Hematopoietic multipotent progenitor cell (in vitro differentiated cells): ENCODE measurements at places on chromosomes 11 and 22.

GRCh38 chr11:93569496-93569895, 26.3 kb upstream of the SMCO4 start:
- no peak for DNase-seq

GRCh38 chr11:64998141-64998540, 1.4 kb upstream of the BATF2 start:
- DNase-seq = no peak

- DNase-seq = no peak
Observed at GRCh38 chr11:6856871-6857270, 6.0 kb upstream of the OR10A2 start.

GRCh38 chr11:41053894-41054293, 405.6 kb downstream of the LRRC4C start:
- no peak for DNase-seq

DNA sequence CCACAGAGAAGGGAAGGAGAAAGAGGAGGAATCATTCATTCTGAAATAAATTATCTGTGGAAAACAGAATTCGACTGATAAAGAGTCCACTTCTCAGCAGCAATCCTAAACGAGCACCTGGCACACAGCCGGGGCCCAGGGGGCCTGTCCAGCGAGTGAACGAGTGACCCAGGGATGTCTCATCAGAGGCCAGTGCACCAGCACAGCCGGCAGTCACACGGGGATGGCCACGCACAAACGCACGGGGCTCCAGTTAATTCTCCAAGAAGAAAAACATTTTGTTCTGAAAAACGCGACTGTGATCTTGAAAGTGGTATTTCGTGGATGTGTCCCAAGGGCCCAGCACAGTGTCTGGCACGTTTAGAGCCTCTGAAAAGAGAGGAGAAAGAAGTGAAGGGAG, 154.6 kb downstream of the BRD1 start:
- DNase-seq = no peak

- DNase-seq = no peak
Observed at GRCh38 chr22:17772958-17773605, 1.2 kb downstream of the BID start.

- no peak for DNase-seq
Observed at GRCh38 chr11:124868331-124869274, 3.4 kb downstream of the ROBO3 start.

- DNase-seq = no peak
Observed at GRCh38 chr22:21594865-21595452, 27.4 kb downstream of the UBE2L3 start.

GRCh38 chr11:76621868-76622267, 48.7 kb downstream of the LRRC32 start:
- no peak for DNase-seq

GRCh38 chr11:128711136-128711535, 17.3 kb downstream of the FLI1 start:
- no peak for DNase-seq

- no peak for DNase-seq
Observed at GRCh38 chr11:70467201-70468085, 69.1 kb downstream of the CTTN start.

DNA sequence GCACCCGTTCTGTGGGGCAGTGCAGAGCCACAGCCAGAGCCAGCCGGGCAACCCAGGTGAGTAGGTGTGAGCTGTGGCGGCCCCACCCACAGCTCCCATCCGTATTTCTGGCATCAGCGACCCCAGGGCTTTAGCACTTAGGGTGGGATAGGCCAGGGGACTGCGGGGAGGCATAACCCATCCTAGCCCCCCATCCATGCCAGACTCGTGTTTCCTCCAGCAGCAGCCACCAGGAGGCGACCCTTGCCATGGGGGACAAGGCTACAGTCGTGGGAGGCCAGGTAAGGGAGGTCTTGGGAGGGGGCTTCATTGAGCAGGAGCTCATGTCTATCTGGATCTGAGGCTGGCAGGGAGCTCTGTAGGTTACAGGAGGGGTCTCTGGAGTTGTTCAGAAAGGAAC, 873 bp downstream of the OTOG start:
- DNase-seq = no peak

DNA sequence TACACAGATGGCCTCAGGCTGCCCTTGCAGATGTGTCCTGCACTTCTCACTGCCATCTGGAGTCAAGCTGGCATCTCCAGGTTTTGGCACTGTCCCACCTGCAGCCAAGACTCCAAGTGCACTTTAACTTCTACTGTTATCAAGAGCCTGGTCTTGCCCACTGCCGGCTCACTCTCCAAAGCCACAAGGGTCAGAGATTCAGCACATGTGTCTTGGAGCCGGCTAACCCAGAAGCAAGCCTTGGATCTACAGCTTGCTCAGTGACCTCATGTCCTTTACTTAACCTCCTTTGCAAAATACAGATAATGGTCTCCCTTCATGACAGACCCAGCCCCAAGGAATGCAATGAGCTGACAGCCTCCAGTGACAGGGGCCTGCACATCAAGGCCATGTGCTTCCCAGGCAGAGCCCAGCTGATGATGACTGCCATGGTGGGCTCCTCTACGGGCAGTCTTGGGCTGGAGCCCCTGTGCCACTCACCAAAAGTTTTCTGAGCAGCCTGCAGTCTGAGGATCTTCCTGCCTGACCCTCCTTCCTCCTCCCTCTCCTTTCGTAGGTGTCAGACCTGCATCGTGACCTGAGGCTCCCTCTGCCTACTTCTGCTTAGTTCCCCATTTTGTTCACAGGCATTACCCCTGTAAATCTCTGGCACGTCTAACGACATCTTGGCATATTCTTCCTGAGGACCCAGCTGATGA, 9.0 kb downstream of the TP53AIP1 start:
- no peak for DNase-seq

DNA sequence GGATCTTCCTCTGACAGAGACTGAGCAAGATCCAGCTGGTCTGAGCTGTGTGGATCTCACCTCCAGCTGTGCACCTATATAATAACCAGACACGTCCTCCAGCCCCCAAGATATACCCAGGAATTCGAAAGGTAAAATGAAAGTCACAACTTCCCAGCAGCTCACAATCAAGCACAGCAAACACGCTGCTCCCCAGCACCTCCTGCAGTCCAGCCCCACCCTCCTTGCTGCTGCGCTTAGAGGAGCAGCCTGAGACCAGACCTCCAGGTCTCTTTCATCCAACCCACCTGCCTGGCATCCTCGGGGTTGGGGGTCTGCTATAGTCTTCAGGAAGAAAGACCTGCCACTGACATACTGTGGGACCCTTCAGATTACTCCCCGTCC, 3.0 kb upstream of the APOL4 start:
- no peak for DNase-seq

DNA sequence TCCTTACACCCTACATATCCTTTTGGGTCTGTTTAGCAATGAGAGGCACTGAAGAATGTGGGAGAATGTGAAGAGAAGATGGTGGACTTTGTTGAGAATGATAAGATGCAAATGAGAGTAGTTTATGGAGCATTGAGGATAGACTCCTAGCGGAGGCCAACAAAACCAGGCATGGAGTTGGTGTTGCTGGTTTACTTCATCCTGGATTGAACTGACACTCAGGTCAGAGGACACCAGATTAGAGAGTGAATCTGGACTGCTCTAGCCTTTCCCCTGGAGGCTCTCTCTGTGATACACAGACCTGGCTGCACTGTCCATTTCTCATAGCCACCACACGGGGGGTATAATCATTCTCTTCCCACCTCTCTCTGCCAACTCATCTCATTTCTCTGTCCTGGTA, 98.7 kb downstream of the MICAL2 start:
- no peak for DNase-seq

DNA sequence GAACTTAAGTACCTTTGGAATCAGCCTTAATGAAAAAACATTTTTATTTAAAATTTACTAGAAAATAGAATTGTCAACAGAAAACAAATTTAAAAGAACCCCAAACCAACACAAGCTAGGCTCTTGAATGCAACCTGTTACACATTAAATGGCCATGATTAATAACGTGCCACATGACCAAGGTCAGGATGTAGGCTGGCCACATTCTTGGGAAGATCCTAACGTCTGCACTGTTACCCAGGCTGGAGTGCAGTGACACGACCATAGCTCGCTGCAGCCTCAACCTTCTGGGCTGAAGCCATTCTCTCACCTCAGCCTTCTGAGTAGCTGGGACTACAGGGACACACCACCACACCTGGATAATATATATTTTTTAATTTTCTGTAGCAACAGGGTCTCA, 126.4 kb upstream of the APOA1 start:
- no peak for DNase-seq

- DNase-seq = no peak
Observed at GRCh38 chr11:71211631-71212030, 40.7 kb downstream of the SHANK2 start.

DNA sequence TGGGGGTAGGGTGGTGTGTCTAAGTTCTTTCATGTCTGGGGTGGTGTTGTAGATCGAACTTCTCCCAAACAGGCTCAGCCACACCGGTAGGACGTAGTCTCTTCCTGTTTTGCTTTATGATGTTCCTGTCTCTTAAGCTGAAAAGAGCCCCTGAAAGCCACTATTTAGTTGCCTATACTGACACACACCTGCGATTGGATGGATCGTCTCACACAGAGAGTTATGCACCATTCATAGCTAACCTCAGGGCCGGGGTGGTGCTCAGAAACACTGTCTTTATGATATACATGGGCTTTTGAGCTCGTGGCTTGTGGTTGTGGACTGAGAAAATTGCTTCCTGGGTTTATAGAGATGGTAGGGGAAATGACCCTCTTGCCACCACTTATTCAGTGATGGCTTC, 137.6 kb downstream of the TEAD1 start:
- DNase-seq = no peak

GRCh38 chr22:41397143-41397811, 15.5 kb downstream of the TEF start:
- DNase-seq = no peak
